ENCODE measurements at places on chromosomes 6 and 20.

DNA sequence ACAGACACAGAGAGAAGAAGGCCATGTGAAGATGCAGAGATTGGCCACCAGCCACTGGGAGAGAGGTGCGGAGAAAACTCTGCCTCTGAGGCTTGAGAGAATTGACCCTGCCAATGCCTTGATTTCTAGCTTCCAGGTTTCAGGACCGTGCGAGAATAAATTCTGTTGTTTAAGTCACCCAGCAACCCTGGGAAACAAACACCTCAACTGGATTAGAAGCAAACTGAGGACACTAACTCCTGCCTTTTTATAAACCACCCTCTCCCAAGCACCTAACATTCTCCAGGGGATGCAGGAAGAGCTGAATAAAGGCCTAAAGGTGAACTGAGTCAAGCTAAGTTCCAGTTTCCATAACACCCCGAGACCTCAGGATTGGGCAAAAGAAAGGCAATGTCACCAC is 136.1 kb downstream of the ANKRD60 start:
- DNase-seq = no peak

DNA sequence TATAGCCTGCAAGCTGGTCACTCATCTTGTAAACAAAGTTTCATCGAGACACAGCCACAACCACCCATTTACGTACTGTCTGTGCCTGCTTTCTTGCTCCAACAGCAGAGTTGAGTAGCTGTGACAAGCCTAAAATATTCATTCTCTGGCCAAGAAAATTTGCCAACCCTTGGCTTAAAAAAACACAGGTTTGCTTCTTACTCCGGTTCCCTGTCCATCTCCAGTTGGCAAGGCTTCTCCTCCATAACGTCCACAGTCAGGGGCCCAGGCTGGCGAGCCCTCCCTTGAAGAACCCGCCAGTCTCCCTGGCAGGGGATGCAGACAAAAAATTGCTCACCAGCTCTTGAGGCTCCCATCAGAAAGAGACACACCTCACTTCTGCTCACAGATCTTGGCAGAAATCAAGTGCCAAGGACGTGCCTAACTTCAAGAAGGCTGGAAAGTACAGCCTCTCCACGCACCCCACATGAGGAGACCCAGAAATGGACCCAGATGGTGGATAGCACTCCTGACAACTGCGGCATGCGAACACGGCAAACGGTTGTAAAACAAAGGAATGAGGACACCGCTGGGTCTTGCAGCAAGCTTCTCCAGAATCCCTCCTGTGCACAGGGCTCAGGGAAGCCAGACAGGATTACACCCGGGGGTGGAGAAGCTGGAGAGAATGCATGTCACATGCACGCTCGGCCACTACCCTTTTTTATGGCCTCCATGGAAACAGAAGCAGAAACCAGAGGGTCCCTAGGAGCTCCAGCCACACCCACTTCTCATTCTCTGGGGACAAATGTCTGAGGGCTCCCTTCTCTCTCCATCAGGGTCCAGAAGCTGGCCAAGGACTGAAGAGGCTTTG is 59.8 kb upstream of the SIRPA start:
- no peak for DNase-seq

GRCh38 chr6:15326067-15326614 is 80.3 kb downstream of the JARID2 start:
- DNase-seq = no peak

- peak; percentile 25 for DNase-seq
Measured at GRCh38 chr20:20546402-20546801, 166.0 kb downstream of the RALGAPA2 start.

DNA sequence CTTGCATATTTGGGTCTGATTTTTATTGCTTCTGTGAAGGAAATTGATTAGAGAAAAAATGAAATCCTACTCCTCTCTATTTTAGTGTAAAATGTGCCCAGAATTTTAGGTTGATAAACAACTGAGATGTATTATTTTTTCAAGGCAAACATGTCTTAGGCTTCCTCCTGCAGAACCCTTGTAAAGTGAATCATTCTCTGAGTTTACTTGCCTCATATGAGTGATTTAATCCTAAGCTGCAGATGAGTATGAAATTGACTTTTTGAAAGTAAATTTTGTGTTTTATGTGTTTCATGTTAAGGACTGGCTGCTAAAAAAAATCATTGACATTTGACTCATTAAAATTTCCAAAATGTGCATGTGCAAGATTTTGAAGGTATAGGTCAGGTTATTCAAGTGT is 138.5 kb upstream of the PHACTR1 start:
- DNase-seq = no peak

DNA sequence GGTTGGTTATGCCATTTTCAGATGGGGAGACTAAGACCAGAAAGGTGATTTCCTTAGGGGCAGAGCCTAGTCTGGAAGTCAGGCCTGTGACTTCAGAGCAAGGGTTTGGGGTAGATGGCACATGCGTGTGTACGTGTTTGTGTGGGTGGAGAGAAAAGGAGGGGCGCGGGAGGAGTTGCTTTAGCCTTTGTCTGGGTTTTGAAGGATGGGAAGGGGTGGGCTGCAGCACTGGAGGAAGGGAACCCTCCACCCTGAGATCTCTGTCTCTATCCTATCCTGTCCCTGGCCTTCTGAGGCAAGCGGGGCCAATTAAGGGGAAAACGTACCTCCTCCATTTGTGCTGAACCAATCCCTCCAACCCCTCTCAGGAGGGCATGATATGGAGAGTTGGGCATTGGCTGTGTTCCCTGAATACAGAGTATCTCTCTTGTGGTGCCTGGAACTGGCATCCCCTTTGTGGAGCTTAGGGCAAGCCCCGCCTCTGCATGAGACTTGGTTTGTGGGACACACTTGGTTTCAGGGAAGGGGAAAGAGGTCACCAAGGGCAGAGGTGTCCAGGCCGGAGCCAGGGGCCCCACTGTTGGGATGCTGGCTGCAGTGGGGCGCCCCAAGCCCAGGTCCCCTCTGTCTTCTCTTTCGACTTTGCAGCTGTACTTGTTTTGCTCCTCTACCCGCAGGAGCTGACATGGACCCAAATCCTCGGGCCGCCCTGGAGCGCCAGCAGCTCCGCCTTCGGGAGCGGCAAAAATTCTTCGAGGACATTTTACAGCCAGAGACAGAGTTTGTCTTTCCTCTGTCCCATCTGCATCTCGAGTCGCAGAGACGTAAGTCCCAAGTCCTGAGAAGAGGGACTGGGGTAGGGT is at the start of gene DBNDD2:
Gene DBNDD2, plus strand, starts transcription at position 507 of the 863 bp plus-strand sequence. Its CDS starts 179 bp downstream, at position 686.
- no peak for DNase-seq

GRCh38 chr6:165910184-165910966 is 247.3 kb upstream of the PDE10A start:
- no peak for DNase-seq

- no peak for DNase-seq
Measured at GRCh38 chr6:25008707-25009392, 73.1 kb upstream of the RIPOR2 start.

DNA sequence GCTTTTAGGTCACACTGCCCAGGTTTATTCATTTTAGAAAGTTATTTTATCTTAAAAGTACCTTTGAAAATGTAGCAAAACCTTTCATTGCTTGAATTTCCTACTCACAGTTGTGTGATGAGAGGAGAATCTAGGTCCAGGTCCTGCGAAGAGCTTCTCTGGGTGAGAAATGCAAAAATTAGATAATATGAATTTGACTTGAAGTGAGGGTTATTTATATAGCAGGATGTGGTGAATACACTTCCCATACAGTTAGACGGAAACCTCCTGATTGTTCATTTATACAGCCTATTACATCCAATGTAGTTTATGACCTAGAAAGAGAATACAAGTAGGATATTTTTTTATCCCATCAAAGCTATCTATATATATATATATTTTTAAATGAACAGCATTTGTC is 30.5 kb downstream of the CDKAL1 start:
- no peak for DNase-seq

DNA sequence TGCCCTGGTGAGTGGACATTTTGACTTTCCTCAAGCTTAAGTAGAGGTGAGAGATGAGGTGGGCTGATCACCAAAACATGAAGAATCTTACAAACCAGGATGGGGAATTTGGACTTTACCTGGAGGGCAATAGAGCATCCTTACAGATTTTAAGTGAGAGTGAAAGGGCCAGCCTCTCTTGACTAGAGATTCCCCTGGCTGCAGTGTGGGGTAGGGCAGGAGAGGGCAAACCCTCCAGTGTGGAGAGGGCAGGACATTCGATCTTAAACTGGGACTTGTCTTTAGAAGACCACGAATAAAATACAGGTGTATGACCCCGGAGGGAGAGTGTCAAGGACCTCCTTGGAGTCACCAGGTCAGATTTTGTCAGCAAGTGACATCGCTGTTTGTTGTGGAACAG is 105.1 kb downstream of the SNAP25 start:
- DNase-seq = no peak

All from NCI-H1694 (cell line).